Dermis microvascular lymphatic vessel endothelial cell (primary cell): ENCODE measurements at places on chromosomes 13 and 19. TPM values are rescaled to one million over a fixed set of nuclear protein-coding genes. Genes with fewer than 3 reads are reported as not detected.

Gene SULT2B1
- total RNA-seq, result 0.13 TPM in 1 of 2 replicates, not detected in the other

Gene MAG
- 0.63 TPM in 1 of 2 replicates, not detected in the other for total RNA-seq

Gene PLPP2
- total RNA-seq, result 20.5 and 36.7 TPM in 2 replicates

Gene SOX21
- total RNA-seq, result 0.39 and 3.2 TPM in 2 replicates

Gene ZNF382
- total RNA-seq, result 3.1 and 3.9 TPM in 2 replicates

Gene ITGBL1
- total RNA-seq, result 9.8 and 14.2 TPM in 2 replicates

Gene PTPRH
- 0.13 TPM in 2 replicates for total RNA-seq

Gene CYP4F12
- not detected in 2 replicates for total RNA-seq

Gene ZNF606
- total RNA-seq, result 4.1 and 9.4 TPM in 2 replicates
